ENCODE measurements at places on chromosomes 3 and 15.

- no peak for DNase-seq
These were observed 322.6 kb upstream of the KCNH8 start for GRCh38 chr3:18825665-18826064.

- DNase-seq = no peak
These were observed 135.5 kb downstream of the STT3B start for GRCh38 chr3:31668242-31668641.

DNA sequence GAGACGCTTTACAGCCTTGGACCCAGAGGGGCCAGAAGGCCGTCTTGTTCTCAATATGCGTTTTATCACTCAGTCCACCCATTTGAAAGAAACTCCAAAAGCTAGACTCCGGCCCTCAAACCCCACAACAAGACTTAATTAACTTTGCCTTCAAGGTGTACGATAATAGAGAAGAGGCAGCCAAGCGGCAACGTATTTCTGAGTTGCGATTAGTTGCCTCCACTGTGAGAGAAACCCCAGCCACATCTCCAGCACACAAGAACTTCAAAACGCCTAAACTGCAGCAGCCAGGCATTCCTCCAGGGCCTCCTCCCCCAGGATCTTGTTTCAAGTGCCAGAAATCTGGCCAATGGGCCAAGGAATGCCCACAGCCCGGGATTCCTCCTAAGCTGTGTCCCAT, 17.4 kb upstream of the INO80 start:
- no peak for DNase-seq

DNA sequence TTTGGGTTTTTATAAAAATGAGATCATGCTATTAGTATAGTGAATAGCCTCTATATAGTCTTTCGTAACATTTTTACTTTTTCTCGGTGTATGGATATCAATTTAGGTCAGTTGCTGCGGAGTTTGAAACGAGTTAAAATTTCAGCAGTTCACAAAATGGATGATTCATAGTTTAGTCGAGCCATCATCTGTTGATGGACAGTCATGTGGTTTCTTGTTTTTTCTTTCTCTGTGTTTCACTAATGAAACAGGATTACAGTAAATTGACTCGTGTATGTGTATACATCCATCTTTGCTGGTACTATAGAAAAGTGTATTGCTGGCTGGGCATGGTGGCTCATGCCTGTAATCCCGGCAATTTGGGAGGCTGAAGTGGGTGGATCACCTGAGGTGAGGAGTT, 106.8 kb downstream of the IGF1R start:
- no peak for DNase-seq

DNA sequence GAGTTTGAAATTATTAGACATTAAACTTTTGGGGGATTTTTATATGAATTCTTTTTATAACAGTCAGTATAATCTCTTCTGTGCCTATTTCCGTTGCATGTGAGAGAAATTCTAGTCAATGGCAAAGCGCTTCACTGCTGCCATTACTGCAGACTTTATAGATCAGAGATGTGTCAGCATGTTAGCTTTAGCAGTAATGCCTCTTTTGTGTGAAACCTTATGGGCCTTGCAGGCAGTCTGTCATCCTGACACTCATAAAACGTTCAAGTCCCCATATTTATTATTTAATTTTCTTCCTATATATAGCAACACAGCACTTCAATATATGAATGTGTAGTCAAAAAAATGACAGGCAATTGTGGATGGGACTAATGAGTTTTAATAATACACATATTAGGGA, 191.0 kb downstream of the NLGN1 start:
- no peak for DNase-seq

GRCh38 chr15:42343596-42344232, 15.6 kb upstream of the CAPN3 start:
- no peak for DNase-seq

DNA sequence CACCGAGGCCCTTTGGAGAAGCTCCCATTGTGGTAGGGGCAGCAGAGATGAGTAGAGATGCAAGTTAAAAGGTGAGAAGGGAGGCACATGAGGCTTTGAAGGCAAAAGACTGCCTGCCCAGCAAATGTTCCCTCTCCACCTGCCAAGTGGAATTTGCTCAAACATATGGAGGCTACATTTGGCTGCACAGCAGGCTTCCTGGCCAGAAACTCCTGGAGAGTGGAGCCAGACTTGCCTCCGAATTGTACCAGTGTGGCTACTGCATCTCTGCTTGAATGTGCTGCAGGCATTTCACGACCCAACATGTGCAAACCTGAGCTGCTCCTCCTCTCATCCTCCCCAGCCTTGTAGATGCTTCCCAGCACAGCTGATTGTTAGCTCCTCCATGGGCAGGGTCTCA, 229.2 kb downstream of the ZNF621 start:
- peak; percentile 15 for DNase-seq

GRCh38 chr3:15180042-15180611, 25.9 kb upstream of the CAPN7 start:
- DNase-seq = no peak

DNA sequence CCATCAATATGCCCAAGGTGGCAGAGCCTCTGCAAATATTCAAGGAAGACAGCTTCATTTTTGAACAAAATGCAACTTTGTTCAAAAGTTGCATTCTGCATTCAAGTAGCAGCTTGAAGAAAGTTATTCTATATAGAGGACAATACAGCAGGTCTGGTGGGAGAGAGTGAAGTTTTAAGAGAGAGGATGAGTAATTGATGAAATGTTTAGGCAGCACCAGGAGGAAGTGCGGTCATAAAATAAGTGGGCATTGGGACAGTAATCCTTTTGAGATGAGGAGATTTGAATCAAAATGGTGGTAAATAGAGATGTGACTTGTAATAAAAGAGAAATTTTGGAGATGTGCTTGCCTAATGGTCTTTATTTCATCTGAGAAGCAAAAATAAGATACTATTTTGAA, 607.3 kb upstream of the ZNF385D start:
- DNase-seq = no peak

DNA sequence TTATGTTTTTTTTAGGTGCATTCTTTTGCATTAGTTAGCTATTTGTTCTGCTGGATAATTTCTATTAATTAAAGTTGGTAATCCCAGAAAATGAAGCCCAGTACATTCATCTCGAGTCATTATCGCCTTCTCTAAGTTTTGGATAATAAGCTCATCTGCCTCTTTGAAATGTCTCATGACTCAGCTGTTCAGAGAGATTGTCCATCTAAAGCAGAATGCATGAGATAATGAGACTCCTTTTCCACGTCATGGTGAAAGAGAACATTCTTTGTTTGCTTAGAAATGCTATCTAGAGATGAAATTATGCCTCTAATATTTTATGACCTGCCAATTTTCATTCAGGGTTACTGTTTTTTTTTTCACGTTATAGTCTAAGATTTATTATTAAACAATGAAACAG, 374.7 kb upstream of the GOLIM4 start:
- peak; percentile 19 for DNase-seq

DNA sequence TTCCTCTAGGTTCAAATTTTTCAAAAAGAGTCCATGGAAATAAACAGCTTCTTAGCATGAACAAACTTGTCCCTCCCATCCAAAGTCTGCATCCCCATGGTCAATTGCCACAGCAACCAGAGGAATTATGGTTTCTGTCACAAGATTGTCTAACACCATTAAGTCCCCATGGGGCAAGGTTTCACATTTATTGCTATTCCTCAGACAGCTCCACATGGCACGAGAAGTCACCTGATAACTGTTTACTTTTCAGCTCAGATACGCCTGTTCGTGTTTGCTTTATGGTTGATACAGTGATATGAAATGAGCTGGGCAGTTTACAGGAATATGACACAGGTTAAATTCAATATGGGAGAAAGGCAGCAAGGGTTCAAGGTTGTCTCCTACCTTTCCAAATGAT, 37.9 kb upstream of the MUC13 start:
- DNase-seq = no peak

DNA sequence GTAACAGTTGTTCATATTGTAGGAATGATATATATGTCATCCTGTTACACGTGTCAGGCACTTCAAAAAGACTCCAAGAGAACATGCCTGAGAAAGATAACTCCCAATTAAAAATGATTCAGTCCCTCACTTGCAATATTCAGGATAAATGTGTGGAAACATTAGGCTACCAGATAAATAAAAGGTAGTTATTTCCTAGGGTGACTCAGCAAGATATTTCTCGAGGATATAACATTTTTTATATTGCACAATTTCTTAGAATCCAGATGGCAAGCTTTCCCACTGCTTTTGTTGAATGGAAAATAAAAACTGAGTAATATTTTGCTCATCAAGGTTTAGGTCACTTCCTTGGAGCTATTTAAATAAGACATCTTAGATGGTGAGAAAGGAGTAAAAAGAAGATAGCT, 181.4 kb downstream of the GAP43 start:
- DNase-seq = no peak

DNA sequence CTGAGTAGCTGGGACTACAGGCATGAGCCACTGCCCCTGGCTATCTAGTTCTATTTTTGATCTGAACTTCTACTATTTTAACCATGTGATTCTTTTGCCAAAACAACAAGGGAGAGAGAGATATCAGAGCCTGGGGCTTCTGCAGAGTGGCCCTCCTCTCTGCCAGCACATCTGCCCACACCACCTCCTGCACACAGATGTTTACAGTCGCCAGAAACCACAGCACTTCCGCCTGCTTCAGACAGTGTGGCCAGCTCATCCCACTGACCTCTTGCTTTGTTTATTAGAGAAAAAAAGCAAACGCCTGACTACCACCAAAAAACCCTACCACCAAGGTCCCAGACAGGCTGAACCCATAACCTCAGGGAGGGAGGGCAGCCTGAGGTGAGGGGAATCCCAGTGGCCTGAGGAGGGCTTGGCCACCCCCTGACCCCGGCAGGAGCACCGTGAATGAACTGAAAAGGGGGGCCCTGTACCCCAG, 85.9 kb upstream of the ABHD2 start:
- no peak for DNase-seq

DNA sequence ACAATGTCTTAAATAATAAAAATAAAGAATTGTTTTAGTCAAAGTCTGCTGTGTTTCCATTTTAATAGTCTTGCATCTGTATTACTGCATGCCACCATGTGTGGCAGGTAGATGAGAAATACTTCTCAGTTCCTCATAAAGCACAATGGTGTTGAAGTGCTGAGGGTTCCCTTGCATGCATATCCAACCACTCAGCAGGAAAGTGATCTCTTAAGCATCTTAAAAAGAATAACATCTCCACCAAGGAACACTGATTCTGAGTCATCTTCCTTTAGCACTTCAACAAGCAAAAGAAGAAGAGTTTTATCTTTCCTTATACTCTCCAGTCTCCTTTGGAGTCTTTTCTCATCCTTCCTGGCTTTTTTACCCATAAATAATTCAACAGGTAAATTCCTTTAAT, 602.0 kb downstream of the TBL1XR1 start:
- DNase-seq = peak; percentile 8

Measured in mesendoderm (in vitro differentiated cells).